ENCODE measurements at places on chromosomes 13 and 19.

GRCh38 chr13:20923272-20923671 lies 20.7 kb upstream of the XPO4 start:
- no peak for DNase-seq

- DNase-seq, result no peak
Observed at GRCh38 chr13:49108196-49108595, 111.9 kb upstream of the MLNR start.

DNA sequence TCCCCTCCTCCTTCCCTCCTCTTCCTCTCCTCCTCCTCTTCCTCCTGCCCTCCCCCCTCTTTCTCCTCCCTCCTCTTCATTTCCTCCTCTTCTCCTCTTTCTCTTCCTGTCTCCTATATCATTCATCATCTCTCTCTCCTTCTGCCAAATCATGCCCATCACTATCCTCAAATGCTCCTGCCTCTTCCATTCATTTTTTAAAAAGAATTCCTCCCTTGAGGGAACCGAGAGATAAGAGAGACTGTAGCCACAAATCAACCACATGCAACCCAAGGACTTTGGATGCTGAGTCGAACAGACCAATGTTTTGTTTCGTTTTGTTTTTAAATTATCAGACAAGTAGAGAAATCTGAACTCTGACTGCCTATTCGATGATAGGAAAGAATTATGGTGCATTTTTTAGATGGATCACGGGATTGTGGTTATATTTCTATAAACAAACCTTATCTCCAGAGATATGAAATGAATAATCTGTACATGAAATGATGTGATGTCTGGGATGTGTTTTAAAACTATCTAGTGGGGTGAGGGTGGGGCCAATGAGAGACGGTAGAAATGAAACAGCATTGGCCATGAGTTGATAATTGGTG lies 9.5 kb upstream of the ZNF541 start:
- no peak for DNase-seq

DNA sequence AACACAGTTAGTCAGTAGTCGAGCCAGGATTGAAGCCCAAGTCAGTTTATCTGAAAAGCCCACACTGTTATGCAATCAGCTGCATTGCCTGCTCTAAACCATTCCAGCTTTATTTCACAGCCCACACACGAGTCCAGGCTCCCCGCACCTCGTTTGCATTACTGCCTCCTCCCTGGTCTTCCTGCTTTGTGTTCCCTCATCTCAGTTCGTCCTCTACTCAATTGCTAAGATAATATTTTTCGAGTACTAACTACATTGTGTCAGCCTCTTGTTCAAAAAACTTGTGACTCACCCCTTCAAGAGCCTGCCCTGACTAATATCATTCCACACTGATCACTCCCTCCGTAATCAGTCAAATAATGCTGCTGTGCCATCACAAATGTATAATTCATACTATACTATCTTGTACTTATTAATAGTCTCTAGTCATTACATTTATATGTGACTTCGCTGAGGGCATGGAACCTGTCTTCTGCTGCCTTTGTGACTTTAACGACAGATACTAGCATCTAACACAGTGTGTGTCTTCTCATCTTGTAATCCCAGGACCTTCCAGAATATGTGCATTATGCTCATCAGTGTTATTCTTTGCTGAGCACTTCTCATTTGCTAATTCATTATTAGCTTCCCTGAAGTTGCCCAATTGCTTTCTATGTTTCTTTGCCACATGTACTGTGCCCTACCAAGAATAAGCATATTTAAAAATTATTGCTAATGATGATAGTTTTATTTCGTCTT lies 26.2 kb upstream of the WDFY2 start:
- no peak for DNase-seq

DNA sequence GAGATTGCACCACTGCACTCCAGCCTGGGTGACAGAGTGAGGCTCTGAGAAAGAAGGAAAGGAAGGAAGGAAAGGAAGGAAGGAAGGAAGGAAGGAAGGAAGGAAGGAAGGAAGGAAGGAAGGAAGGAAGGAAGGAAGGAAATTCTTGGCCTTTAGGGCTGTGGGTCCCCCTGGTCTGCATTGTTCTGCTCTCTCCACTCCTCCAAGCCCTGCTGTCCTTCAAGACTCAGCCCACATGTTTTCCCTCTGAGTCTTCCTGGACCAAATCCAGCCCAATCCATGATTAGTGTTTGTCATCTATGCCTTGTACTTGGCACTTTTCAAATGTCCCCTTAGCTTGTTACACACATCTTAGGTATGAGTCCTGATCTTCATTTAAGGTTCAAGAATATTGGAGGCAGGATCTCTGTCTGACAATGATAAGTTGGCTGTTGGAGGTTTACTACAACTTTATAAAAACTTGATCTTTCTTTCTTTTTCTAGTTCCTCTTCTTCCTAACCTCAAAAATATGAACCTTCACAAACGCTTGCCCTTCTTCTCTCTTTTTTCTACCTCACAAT lies 48.8 kb upstream of the INTS6 start:
- DNase-seq, result no peak

GRCh38 chr19:4088975-4089374 lies 22.3 kb upstream of the ZBTB7A start:
- DNase-seq, result peak; percentile 52

DNA sequence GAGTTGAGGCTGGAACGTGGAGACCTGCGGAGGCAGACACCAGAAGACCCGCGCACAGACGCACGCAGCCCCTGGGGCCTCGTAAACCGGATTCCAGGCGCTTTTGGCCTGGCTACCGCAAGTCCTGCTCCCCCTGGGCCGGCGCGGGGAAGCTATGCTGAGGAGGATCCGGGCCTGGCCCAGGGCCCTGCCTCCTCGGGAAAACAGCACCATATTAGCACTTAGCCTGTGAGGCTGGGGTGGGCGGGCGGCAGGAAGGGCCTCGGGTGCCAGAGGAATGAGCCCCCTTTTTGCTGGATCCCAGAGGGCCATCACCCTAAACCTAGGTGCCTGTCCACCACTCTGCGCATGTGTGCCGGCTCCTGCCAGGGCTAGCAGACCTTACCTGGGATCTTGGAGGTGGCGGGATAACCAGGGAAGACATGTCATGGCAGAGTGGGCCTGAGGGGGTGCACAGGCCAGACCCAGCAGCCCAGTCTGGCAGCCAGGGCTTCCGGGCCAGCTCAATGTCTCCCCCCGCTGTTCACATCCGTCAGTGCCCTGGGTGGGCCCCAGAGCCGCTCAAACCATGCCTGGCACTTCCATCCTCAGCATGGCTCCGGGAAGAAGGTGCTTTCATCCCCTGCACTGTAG lies 7.3 kb downstream of the ELOF1 start:
- DNase-seq, result no peak

DNA sequence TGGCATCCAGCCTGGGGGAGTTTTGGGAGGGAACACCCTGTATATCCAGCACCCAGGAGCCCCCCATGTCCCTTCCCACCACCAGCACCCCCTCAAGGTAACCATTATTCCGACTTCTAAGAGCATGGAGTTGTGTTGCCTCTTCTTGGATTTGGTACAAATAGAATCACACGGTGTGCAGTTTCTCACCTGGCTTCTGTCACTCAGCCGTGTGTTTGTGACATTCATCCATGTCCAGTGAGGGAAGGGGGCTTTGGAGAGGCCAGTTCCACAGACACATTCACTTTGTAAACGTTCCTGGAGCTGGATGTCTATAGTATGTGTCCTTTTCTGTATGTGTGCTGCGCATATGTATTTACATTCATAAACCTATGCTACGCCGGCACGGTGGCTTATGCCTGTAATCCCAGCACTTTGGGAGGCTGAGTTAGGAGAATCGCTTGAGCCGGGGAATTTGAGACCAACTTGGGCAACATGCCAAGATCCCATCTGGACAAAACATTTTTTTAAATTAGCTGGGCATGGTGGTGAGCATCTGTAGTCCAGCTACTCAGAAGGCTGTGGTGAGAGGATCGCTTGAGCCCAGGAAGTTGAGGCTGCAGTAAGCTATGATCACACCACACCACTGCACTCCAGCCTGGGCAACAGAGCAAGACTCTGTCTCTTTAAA lies 36.6 kb downstream of the MYH14 start:
- DNase-seq, result no peak
